ENCODE measurements at places on chromosomes 7 and 10.

DNA sequence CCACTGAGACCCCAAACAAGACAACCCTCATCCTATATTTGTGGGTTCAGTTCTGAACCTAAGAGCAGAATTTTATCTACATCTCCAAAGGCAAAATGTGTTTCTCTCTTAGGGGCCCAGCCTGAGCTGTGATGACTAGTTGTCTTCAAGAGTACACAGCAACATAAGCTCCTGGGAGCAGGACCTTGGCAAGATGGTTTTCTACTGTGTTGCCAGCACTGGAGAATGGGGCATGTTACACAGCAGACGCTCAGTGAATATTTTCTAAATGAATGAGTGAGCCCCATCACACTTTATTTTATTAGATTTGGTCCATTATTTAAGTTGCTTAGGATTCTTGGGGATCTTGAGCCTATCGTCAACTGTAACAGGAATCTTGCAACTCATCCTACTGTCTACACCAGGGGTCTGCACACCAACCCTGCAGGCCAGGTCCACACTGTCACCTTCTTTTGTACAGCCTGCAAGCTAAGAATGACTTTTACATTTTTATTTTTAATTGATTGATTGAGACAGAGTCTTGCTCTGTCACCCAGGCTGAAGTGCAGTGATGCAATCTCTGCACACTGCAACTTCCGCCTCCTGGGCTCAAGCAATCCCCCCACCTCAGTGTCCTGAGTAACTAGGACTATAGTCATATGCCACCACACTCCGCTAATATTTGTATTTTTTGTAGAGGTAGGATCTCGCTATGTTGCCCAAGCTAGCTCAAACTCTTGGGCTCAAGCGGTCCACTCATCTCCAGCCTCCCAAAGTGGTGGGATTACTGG, 347.1 kb downstream of the FGFR2 start:
- no peak for DNase-seq

DNA sequence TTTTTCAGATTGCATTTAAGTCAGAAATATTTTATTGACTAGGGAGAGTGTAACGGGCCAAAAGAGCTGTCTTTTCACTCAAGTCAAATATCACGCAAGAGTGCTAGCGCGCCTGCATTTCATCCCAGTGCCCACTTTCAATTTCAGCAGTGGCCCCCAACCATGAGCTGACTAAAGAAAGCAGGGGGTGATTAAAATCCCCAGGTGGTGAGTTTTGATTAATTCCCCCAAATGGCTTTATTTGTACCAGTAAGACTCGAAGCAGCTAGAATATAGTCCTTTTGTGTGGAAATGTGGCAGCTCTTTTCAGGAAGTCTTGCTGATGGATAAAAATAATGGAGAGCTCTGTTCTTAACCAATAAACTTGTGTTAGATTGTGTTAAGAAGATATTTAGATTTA, 35.3 kb downstream of the TRUB1 start:
- DNase-seq: no peak

GRCh38 chr10:114686013-114686412, 27.9 kb upstream of the ABLIM1 start:
- no peak for DNase-seq

- DNase-seq: no peak
Observed at GRCh38 chr7:39621261-39621660, 2.1 kb upstream of the RALA start.

- no peak for DNase-seq
Observed at GRCh38 chr10:127216274-127216673, 19.9 kb upstream of the INSYN2A start.

DNA sequence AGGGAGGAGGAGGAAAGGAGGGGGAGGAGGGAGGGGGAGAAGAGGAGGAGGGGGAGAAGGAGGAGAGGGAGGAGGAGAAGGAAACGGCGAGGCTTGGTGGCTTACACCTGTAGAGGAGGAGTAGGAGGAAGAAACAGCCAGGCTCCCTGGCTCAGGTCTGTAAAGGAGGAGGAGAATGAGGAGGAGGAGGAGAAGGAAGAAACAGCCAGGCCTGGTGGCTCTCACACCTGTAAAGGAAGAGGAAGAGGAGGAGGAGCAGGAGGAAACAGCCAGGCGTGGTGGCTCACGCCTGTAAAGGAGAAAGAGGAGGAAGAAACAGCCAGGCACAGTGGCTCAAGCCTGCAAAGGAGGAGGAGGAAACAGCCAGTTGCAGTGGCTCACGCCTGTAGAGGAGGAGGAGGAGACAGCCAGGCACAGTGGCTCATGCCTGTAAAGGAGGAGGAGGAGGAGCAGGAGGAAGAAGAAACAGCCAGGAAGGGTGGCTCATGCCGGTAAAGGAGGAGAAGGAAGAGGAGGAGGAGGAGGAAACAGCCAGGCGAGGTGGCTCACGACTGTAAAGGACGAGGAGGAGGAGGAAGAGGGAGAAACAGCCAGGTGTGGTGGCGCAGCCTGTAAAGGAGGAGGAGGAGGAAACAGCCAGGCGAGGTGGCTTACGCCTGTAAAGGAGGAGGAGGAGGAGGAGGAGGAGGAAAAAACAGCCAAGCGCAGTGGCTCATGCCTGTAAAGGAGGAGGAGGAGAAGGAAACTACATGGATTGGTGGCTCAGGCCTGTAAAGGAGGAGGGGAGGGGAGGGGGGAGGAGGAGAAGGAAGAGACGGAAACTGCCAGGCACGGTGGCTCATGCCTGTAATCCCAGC, 14.9 kb upstream of the CRCP start:
- no peak for DNase-seq

DNA sequence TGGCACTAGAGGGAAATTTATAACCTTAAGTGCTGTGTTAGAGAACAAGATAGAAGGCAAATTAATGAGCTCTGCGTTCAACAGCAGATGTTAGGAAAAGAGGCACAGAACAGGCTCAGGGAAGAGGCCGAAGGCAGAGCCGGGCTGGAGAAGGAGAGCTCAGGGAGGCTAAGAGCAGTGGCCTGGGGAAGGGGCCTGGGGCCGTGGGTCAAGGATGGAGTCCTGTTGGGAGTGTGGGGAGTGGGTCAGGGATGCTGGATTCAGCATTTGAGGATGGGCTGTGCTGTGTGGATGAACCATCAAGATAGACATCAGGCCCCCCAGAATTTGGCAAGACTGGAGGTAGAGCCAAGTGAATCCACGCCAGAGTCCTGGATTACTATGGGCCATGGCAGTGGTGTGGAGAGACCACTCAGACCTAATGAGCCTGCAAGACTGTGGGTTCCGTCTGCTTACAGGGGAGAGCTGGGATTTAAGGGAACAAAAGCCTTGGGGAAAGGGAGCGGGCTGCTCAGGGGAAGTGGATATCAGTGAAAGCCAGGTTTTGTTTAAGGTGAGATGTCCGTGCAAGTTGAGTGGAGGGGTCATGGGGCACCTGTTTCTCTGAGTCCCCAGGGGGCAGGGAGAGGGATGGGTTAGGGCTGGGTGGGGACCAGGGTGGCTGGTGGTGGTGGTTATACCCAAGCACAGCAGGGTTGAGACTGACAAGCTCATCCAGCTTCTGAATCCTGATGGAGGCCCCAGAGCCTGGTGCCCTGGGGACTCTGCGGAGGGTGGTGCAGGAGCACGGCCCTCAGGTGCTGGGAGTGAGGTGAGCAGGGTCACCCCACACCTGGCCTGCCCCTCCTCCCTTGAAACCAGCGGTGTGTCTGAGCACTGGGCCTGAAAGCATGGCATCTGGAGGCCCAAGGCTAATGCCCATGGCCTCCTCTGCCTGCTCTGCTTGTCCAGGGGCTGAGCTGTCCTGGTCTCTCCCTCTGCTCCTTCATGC, 101.7 kb downstream of the BMS1 start:
- DNase-seq: no peak

DNA sequence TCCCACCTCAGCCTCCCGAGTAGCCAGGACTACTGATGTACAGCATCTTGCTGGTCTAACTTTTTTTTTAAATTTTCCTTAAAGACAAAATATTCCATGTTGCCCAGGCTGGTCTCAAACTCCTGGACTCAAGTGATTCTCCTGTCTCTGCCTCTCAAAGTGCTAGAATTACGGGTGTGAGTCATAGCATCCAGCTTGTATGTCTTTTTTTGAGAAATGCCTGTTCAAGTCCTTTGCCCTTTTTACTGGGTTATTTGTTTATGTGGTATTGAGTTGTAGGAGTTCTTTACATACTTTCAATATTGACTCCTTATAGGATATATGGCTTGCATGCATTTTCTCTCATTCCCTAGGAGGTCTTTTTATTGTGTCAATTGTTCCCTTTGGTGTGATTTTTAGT, 486.4 kb downstream of the MAGI2 start:
- no peak for DNase-seq

DNA sequence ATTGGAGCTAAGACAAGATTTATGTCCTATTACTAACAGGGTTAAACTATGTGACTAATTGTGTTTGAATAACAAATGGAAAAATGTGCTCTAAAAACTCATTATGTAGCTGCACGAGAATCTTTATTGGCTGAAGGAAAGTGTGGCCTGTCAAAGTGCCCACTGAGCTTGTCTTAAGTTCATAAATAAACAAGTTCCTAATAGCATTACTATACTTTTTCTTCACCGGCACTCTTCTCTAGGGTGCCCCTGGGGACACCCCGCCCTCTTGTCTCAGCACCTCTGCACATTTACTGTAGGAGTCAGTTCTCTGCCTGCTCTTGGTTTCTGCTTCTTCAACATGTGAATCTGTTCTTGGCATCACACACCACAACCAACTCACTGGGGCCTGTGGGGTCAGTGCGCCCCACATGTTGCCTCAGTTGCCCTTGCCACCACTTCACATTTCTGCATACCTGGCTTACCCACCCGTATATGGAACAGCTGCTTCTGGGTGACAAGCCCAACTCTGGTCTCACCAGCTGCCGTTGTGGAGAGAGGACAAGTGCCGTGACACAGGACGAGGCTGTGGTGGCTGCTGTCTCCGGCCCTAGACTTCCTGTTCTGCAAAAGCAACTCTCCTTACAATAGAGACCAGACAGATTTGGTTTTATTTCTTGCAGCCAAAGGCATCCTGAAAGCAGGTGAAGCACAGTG, 96.3 kb upstream of the DDC start:
- DNase-seq: no peak

DNA sequence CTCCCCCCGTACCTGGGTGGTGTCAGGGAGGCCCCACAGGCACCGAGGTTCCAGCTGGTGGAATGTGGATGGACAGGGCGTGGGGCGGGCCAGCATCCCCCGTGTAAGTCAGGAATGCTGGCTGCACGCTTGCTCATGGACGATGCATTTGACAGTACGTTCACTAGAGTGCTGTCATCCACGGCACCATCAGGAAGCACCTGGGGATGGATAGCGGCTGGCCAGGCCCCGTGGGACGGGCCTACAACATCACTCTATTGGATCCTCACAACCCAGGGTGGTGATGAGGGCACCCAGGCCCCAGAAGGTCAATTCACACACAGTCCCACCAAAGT, 63.6 kb downstream of the INSIG1 start:
- DNase-seq: no peak

DNA sequence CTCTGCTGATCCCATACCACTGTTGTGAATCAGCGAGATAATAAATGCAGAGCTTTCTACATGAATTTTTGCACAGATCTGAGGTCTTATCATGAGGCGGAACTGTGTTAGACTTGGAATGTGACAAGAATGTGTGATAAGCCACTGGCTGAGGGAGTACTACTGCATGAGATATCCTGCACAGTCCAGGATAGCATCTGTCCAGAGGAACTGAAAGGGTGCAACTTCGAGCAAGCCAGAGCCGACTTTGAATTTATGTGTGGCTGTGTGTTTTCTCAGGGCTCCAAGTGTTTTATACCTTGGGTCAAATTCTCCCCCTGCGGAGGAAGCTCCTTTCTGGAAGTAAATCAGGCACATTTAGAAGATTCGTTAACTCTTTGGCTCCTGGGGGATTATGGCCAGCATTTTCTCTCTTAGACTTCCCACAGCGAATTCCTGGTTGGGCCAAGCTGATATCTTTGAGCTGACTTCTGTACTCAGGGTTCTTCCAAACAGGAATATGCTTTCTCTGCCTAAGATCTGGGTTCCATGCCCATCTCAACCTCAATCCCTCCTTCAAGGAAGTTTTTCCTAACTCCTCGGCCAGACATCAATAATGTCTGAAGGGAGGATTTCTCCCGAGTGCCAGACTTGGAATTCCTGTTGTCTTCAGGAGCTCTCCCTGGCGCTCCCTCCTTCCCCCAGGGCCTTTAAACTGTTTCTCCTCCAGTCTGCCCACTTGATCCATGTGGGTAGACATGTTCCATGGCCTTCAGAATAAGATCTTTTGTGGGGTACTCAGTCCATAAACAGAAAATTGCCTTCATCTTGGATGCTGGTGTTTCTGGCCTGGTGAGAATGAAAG, 2.5 kb upstream of the MEST start:
- DNase-seq: no peak

DNA sequence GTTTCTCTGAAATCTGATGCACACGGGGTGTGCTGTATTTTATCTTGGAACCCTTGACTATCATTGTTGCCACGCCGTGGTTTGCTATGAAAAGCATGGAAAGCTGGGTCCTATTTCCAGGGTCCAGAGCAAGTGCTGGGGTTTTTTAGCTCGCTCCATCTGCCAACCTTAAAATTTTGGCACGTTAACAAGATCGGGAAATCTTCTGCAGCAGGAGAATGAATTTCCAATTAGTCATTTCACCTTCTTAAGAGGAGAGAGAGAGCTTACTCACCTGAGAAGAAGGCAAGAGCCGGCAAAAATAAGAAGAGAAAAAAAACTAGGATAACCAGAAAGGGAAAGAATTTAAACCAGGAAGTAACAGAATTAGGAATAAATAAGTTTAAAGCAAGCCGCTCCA, 223.6 kb upstream of the CELF2 start:
- no peak for DNase-seq

GRCh38 chr10:15661574-15661973, 58.1 kb downstream of the ITGA8 start:
- DNase-seq: no peak

DNA sequence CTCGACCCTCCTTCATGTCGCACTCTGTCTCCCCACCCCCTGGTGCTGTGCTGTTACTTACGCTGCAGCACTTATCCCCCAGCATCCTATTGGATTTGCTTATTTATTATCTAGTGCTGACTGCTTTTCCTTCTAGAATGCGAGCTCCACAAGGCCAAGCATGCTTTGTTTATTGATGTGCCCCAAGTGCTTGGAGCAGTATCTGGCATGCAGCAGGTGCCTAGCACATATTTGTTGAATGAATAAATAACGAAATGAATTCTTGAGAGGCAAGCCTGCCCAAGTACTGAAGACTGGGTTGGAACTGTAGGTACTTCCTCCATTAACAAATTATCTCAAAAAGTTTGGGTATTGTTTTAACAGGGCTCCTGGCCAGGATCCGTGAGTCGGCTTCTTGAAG, 24.8 kb upstream of the ZNF32 start:
- DNase-seq: no peak

DNA sequence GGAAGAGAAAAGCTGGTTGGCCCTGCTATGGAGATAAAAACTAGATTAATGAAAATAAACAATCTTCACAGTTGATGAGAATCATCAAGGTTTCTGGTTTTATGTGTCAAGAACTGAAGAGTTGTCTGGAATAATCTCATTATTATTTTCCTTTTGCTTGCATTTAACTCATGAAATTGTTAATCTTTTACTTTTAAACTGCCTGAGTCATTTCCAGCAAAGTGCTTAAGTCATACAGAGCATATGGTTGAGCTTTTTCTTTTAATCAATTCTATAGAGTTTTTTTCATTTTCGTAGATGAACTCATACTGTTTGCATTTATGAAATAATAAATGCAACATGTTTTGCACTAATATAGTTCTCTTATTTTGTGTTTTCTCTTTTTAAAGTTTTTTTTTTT, 747.9 kb downstream of the NXPH1 start:
- DNase-seq: no peak

All from NCI-H1694 (cell line).